Osteocyte (in vitro differentiated cells): ENCODE measurements at places on chromosomes 3 and 15.

DNA sequence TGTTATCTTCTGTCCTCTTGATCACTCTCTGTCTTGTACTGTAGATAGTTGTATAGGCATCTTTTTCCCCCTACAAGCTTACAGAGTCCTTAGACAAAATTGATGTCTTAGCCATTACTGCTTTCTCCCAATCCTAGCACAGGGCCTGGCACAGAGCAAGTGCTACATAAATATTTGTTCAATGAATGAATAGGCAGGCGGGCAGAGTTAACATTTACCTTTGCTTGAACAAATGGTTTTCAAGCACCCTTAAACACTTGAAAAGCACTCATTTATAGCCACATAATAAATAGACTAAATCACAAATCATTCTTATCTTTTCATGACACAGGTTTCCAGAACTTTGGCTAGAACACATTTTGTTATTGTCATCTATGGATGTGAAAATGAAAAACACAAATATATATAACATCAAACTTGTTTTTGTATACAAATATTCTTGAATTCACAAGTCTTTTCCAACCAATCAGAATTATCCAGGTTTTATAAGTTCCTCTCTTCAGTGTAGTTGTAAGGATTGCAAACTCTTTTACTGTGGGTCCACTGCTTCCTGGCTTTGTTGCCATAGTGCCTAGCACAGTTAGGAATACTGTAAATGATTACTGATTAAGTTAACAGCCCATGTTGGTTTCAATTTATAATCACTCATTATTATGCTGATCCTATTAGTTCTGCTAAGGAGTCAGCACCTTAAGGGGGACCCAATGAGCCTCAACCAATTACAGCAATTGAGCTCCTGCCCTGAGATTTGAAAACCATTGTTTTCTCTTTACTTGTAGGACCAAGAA lies 61.9 kb downstream of the ISL2 start:
- no peak for DNase-seq

DNA sequence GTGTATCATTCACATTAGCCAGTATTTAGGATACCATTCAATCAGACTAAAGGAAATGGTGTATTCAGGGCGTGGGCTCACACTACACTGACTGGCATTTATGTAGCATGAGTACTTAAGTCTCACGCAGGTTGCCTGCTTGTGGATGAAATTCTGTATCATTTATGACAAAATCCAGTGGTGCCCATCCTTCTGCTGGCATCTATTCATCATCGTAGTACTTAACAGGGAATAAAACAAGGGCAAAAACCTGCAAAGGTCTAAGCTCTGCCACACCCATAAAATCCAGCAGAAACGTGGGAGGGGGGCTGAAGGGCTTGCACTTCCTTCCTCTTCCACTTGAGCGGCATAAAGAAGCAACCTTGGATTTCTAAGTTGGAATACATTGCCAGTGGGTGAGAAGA lies 2.7 kb downstream of the GAP43 start:
- no peak for DNase-seq

- no peak for DNase-seq
Observed at GRCh38 chr3:170864525-170865208, 5.3 kb downstream of the RPL22L1 start.

DNA sequence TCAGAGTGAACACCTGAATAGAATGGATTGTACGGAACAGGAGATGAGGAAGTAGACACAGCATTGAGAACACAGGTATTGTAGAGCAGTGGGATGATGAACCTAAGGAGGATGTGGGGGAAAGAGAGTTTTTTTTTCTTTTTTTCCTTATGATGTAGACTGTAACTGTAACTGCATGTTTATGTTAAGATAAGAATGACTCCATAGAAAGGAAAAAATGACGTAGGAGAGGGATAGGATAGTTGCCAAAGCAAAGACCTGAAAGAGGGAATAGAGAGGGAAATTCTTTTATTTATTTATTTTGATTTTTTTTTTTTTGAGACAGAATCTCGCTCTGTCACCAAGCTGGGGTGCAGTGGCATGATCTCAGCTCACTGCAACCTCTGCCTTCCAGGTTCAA lies 33.2 kb downstream of the APH1B start:
- DNase-seq: no peak

- no peak for DNase-seq
Observed at GRCh38 chr15:61069394-61070075, 159.6 kb downstream of the RORA start.

DNA sequence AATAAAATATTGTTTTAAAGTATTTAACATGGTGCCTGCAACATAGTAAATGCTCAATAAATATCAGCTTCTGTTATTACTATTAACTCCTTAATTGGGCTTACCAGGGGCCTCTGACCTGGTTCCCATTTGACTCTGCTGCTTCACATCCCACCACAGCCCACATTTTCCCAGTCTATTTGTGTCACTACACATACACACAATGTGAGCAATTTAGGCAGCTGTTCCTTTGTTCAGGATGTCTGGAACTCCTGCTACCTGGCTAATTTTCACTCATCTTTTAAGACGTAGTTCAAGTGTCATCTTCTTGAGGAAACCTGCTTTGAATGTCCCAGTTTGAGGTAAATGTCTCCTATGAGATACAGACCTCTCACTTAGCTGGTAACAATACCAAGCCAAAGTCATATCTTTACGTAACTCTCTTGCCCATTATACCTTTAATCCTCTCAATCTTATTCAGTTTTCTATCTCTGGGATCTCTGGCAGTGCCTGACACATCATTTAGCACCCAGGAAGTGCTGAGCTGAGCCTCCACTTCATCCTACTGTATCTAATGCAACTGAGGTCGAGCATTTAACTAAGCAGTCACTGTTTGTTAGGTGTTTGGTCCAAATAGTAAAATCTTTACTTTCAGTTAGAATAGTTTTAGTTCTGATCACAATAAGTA lies 4.4 kb downstream of the TGFBR2 start:
- no peak for DNase-seq

GRCh38 chr15:47573673-47574072 lies 143.6 kb upstream of the SEMA6D start:
- DNase-seq: no peak

DNA sequence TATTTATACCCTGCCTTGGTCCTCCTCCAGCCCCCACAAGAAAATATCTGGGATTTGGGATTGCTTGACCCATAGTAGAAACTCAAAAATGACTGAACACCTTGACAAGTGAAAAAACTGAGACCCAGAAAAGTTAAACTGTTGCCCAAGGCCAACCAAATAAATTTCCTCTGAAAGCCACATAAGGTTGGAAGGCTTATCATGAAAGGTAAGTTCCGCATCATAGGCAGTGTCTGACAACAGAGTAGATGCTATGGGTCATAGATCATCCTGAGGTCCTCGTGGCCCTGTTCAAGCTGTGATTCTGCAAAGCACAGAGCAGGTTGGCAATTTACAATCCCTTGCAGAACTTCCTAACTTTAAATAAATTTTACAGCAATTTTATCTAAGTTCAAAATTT lies 140.8 kb upstream of the TSC22D2 start:
- no peak for DNase-seq

GRCh38 chr3:113552851-113553250 lies 20.5 kb downstream of the SIDT1 start:
- DNase-seq: no peak

DNA sequence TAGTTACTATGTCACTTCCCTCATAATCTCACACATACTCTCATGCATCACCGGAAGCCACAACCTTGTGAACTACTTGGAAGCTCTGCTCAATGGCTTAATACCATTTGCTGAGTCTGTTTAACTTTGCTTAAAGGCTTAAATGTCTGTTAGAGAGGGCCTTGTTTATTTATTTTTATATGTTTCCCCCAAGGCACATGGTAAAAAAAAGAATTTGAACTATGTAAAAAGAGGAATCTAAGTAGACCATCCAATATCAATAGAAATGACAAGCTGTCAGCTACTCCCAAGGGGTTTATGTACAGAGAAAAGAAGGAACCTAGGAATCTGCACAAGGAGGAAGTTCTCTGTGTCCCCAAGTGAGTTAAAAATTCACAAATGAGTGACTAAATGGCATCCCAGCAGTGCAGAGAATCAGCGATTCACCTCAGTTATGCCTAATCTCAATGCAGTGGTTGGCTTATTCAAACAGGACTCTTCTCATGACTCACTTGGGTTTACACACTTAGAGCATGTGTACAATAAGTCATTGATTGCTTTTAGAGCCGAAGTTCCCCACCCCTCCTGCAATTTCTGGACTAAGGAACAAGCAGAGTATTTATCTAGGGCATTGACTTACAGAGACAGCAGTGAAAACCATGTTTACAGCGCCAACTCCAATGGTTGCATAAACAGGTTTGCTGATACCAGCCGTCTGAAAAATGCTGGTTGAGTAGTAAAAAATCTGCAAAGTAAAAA lies 24.4 kb downstream of the SLC2A2 start:
- no peak for DNase-seq

DNA sequence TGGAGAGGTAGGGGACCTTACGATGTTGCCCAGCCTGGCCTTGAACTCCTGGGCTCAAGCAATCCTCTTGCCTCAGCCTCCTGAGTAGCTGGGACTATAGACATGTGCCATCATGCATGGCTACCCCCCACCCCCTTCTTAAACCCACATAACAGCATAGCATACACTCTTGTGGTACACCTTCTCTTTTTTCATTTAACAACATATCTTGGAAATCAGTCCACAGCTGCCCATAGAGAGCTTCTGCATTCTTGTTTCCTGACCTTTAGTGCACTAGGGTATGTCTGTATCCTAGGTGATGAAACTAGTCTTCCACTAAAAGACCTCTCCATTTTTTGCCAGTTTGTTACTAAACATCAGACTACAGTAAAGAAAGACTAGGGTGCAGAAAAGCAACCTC lies 33.0 kb downstream of the SLC28A1 start:
- no peak for DNase-seq

- DNase-seq: no peak
Observed at GRCh38 chr3:154018100-154018696, 103.0 kb upstream of the ARHGEF26 start.

- DNase-seq: peak; percentile 57
Observed at GRCh38 chr15:31298707-31299172, 27.9 kb upstream of the KLF13 start.

DNA sequence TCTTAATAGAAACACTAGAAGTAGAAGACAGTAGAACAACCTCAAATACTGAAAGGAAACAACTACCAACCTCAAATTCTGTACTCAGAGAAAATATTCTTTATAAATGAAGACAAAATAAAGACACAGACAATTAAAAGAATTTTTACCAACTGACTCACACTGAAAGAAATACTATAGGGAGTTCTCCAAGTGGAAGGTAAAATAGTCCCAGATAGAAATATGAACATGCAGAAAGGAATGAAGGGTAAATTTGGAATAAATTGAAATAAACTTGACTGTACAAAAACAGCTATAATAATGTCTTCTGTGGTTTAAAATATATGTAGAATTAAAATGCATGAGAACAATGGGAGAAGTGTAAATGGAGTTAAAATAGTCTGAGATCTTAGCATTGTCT lies 36.7 kb upstream of the CCDC174 start:
- DNase-seq: no peak

GRCh38 chr3:148958696-148959095 lies 32.6 kb upstream of the GYG1 start:
- DNase-seq: no peak

DNA sequence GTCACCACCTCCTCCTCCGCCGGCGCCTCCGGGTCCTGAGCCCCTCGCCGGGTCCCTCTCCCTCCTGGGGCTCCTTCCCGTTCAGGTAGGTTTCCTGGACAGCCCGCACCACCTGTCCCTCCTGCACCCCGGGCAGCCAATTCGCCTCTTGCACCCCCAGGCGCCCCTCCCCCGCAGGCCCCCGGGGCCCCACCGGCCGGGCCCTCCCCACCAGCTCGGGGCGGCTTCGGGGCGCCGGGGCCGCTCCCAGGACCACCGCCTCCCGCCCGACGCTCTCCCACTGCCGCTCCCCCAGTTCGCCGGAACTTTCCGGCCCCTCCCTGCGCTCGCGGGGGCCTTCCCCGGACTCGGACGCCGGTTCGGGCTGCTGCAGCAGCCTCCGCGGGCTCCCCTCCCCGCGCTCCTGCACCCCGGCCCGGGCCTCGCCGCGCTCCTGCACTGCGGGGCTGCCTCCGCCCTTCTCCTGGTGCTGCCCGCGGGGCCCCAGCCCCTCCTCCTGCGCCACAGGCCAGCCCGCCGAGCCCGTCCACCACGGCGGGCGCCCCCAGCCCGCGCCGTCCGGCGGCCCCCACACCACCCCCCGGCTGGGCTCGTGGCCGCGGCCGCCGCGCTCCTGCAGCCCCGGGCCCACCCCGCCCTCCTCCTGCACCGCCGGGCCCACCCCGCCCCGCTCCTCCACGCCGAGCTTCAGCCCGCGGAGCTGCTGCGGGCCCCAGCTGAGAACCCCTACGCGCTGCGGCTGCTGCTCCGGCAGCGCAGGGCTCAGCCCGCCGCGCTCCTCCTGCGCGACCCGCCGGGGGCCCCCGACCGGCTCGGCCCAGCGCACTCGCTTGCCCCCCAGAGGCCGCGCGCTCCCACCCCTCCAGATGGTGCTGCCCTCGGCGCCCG lies 587 bp upstream of the TNK2 start:
- no peak for DNase-seq

GRCh38 chr3:46857485-46858341 lies 5.5 kb downstream of the MYL3 start:
- no peak for DNase-seq

GRCh38 chr15:40844696-40845030 lies 815 bp downstream of the SPINT1 start:
- no peak for DNase-seq

GRCh38 chr3:150798122-150798618 lies 35.2 kb upstream of the SIAH2 start:
- no peak for DNase-seq

- DNase-seq: no peak
Observed at GRCh38 chr15:74777769-74778598, 3.9 kb upstream of the CSK start.

GRCh38 chr15:95557226-95558046 lies 773.1 kb upstream of the NR2F2 start:
- DNase-seq: no peak

DNA sequence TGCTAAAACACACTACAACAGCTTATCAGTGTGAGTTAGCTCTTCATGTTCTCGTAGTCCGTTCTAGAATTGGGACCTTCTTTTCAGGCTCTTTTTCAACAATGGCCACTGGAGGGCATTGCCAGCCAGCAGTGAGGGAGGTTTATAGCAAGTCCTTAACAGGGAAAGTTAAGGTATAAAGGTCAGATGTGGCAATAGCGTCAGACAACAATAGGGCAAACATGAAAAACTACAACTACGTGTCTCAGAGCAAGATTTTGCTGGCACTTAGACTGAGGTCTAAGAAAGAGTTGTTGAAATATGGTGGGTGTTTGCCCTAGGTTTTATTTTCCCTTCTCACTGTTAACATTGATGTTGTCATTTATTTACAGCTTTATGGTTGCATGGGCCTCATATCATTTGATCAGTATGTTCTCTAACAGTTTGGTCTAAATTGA lies 161.4 kb downstream of the GMNC start:
- DNase-seq: no peak

- no peak for DNase-seq
Observed at GRCh38 chr3:194061421-194062030, 74.4 kb upstream of the HES1 start.

DNA sequence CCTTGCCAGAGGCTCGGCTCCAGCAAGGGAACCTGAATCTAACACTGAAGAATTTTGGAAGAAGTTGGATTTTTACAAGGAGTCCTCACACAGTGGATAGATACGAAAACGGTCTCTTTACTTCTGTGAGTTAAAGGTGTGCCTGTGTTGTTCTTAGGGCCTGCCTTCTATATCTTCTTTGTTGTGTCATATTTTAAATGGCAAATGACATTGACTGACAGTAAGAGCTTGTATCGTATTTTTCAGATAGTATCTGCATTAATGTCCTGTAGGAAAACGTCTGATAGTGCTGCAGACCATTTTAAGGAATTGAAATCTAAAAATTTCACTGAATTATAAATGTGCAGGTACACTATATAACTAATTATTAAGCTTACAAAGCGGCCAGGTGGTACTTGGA lies 56.3 kb downstream of the PTPRG start:
- no peak for DNase-seq
